Activated CD4-positive, alpha-beta T cell treated with anti-CD3 and anti-CD28 coated beads, Interleukin-2, amount 50 U/mL, for 16 hours (primary cell): ENCODE measurements at places on chromosomes 4 and X.

DNA sequence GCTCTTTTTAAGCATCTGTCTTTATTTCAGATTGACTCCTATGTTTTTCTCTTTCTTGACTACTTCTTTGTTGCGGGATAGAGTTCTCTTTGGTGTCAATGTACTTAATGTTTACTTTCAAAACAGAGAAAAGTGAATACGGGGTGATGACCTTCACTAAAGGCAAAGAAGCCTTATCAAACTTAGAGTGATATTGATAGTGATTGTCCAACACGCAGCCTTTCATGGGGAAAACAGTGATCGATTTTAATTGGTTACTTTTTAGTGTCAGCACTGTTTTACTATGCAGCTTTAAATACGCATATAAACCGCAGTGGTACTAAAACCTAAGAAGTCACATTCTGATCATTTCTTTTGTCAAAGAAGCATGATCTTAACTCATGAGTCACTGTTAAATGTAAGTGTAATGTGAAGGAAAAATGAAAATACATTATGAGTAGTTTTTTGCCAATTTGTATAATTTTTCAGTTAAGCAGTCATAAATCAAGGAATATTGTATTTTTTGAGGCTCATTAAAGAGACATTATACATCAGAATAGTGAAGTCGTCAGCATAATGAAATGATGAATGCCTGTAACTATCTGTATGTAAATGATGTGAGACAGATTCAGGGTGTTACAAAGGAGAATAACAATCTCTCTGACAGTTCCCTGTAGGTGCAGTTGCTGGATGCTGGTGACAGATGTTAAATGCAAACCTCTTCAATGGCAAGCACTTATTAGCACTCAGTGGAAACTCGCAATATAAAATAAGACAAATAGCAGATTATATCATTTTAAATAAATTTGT is 2082.8 kb upstream of the TENM3 start:
- DNase-seq, result no peak

DNA sequence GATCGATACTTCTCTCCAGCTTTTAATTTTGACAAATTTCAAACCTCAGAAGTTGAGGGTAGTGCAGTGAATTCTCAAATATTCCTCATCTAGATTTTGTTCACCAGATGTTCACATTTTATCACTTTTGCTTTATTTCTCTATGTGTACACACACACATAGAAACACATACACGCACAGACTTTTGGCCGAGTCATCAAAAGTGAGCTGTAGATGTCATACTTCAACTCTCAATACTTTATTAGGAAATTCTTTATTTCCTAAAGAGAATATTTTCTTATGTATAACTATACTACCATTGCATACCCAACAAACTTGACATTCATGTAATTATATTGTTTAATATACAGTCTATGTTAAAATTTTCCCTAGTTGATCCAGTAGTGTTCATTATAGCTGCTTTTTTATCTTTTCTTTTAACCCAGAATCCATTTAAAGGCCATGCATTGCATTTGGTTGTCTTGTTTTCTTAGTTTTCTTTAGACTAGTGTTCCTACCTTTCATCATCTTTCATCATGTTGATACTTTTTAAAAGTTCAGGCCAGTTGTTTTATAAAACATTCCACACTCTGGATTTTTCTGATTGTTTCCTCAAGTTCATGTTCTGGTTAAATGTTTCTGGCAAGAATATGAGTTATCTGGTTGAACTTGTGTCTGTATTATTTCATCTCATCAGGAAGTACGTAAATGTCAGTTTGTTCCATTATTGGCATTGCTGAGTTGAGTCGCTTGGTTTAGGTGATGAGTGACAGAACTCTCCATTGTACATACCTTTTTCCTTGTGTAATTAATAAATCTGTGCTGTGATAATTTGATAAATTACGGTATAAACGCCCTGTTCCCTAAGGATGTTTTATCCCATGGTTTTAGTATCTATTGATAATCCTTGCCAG is 94.1 kb upstream of the TLR2 start:
- no peak for DNase-seq

DNA sequence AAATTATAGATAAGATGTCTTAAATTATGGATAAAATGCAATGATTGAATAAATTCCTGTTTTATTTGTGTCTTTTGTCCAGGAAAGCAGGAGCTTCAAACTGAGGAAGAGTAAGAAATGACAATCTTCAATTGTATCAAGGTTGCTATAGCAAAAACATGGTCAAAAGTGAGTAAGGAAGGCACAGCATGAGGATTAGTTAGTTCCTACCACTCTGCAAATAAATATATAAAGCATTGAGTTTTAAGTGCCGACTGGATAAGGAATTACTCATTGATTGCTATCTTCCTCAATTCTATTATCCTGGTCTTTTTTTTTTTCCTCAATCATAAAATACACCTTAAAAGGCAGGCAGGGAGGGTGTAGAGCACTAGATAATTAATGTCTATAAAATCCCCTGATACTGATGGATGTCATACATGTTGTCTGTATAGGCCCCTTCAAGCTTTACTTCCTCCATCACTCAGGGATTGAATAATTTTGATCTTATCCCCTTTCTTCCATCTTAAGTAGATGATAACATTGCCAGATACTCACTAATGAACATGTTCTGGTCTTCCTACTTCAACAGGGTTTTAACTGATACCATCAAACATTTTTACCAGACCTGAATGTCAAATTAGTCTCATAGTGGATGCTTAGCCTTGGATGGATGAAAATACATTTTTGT is 86.6 kb downstream of the MID1 start:
- no peak for DNase-seq

DNA sequence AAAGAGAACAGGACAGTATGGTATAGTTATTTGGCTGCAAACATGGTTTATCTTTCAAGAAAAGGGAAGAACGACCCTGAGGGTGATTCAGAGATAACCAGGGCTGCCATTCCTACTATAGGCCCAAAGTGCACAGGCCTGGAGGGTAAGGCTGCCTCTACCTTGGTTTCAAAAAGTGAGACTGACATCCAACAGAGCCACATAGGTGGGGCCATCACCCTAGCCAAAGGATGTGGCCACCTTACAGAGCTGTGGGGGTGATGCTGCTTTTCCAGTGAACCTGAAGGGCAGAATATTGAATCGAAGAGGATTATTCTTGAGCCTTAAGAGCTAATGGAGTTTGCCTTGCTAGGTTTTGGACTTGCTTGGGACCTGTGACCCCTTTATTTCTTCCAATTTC is 15.7 kb downstream of the SH2D1A start:
- no peak for DNase-seq

DNA sequence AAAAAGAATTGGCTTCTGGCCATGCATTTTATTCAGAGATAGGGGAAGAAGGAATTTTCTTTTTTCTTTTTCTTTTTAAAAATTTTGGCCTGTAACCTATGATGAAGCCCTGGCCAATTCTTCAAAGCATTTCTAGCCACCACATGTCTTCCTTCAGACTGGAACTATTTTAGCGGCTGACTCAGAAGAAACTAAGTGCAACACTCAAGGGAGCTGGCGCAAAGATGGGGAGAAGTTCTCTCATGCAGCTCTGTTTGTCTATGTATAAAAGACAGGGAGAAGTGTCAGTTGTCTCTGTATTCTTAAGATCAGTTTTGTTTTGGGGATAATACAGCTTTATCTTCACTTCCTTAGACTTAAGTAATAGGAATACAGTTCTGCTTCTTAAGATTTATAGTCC is 46.1 kb downstream of the MBNL3 start:
- no peak for DNase-seq
